ENCODE measurements at places on chromosomes 2 and 18.

DNA sequence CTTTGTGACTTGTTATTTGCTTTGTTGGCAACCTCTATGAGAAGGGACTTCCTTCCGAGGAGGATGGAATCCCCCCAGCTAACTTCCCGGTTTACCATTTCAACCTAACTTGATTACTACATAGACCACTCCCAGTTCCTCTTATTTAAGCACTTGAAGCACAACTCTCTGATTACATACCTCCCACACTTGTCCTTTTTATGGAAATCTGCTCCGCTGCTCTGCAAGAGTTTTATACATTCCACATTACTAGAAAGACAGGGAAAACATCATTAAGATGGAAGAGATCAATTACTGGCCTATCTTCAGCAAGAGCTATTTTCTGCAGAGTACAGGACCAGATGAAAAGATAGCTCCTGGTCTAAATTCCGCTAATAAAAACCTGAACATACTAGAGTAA lies 160.0 kb upstream of the PGAP1 start:
- no peak for DNase-seq

- no peak for DNase-seq
These were observed 153.3 kb downstream of the RAPGEF4 start for GRCh38 chr2:172888714-172889669.

DNA sequence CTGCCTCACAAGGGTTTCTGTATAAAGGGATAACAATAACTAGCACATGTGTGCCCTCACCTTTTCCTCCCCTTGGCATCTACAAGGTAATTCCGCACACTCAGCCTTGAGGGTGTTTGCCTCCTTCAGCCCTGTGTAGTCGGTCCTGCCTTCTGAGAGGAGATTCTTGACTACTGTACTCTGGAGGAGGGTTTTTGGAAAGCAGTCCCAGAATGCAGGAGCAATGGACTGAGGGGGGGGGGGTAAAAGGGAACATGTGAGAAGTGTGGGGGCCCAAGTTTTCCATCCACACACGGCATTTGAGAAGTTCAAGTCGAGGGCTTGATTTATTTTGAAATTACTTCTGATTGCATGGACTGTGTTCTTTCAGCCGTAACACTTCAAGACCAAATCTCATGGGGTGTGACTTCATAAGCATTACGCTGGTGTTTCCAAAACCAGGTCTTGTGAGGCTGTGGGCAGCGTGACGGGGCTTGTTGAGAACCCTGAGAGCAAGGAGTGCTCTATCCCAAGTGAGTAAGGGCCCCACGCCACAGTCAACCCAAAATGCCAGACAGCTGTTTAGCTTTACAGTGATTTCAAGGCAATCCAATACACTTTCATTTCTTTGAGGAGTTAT lies 198.7 kb upstream of the MEIS1 start:
- DNase-seq, result no peak

- DNase-seq, result no peak
These were observed 51.4 kb downstream of the LBH start for GRCh38 chr2:30282721-30283120.

GRCh38 chr2:46010925-46011490 lies 286.2 kb upstream of the EPAS1 start:
- peak; percentile 58 for DNase-seq

Data from activated CD4-positive, alpha-beta T cell treated with anti-CD3 and anti-CD28 coated beads, Interleukin-2, amount 50 U/mL, for 16 hours (primary cell).